NCI-H526 treated with DMSO at 0.1 percent for 48 hours (cell line): ENCODE measurements at places on chromosomes 2 and 18.

GRCh38 chr18:32922951-32923430 lies 150.2 kb upstream of the KLHL14 start:
- no peak for DNase-seq

DNA sequence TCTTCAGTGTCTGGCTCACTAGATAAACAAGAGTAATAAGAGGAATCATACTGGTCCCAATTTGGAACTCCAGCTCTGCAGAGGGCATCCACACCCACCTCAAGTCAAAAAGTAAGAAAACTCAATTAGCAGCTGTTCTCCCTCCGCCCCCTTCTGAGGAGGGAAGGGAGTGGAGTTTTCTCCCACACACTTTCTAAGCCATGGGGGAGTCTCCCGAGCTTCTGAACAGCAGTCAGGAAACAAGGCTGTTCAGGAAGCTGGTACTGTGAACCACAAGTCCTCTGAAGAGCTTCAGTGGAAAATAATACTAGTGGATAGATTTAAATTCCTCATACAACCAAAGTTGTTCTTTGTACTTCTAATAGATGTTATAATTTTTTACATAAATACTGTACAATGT lies 32.9 kb upstream of the SPTBN1 start:
- DNase-seq, result no peak

- DNase-seq, result no peak
Observed at GRCh38 chr18:2568605-2569004, 2.7 kb downstream of the METTL4 start.

DNA sequence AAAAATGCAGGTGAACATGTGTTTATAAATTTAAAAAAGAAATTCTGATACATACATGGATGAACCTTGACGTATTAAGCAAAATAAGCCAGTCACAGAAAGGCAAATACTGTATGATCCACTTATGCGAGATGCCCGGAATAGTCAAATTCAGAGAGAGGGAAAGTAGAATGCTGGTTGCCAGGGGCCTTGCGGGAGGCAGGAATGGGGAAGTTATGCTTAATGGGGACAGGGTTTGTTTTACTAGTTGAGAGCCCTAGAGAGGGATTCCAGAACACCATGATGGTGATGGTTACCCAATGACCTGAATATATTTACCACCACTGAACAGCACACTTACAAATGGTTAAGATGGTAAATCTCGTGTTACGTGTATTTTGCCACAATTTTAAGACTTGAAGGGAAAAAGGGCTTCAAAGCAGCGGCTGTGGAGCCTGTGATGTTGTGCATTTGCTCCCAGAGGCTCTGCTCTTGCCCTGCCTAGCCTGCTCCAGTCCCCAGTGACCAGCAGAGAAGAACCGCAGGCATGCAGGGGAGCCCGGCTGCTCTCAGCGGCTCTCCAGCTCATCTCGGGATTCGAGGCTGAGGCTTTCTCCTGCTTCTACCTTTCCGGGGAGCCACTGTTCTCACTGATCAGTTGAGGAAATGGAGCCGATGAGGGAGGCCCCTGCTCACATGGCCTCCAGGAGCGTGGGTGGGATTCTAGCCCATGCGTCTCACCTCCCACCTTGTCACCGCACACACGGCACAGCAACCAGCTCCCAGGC lies 51.7 kb upstream of the TFCP2L1 start:
- no peak for DNase-seq

DNA sequence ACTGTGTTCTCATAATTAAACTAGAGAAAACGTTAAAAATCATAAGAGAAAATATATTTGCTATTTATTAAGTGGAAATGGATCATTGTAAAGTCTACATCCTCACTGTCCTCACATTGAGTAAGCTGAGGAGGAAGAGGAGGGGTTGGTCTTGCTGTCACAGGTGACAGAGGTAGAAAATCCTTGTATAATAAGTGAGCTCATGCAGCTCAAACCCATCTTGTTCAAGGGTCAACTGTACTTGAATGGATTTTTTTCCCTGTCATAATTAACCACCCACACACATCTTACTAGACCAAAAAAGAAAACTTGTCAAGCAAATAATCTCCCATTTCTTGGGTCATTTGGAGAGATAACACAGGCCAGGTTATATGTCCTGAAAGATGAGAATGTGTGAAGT lies 231.2 kb downstream of the NEDD4L start:
- DNase-seq, result no peak

DNA sequence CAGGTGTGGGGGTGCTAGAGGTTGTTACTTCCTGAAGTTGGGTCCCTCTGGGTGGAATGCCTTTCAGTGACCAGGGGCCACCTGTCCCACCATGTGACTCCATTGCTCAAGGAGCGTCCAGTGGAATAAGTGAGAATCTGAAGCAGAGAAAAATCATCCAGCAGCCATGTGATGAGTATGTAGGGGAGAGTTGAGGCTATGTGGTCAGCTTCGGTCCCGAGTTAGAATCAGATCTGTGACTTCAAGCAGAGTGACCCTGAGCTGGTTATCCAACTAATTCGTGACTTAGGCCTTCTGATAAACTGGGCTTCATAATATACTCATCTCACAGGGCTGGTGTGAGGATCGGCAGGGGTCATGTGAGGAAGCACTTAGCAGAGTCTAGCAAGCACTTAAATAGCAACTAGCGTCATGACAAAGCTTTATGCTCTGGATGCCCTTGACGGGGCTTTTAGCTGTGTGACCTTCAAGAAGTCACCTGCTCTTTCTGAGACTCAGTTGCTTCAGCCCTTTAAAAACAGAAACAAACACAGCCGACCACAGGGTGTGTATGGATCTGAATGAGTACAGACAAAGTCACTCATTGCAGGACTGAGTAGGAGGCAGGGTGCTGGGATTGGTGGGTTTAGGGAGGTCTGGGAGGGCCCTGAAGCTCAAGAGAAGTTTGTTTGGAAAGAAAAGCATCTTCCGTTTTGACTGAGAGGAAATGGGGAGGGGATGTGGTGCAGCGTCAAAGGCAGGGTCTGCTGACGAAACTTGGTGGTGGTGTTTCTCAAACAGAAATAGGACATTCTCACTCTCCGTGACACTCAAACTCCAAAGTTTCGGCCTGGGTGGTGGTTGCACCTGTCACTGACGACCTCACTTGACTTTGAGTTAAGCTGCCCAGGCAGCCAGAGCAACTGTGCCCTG lies 264.0 kb upstream of the CXCR4 start:
- DNase-seq, result no peak

- no peak for DNase-seq
Observed at GRCh38 chr2:110994250-110994961, 126.3 kb upstream of the BCL2L11 start.

- DNase-seq, result no peak
Observed at GRCh38 chr2:151289972-151290866, 751 bp upstream of the NMI start.

GRCh38 chr18:46555724-46556123 lies 101.3 kb downstream of the LOXHD1 start:
- no peak for DNase-seq

- no peak for DNase-seq
Observed at GRCh38 chr18:32607816-32608215, 137.1 kb upstream of the GAREM1 start.

GRCh38 chr2:219290381-219291171 lies 11.4 kb downstream of the DNAJB2 start:
- no peak for DNase-seq

- no peak for DNase-seq
Observed at GRCh38 chr18:25253779-25254178, 98.2 kb downstream of the ZNF521 start.

GRCh38 chr18:37449618-37450017 lies 116.0 kb downstream of the CELF4 start:
- no peak for DNase-seq
